ENCODE measurements at places on chromosomes 2 and 18. TPM values are rescaled to one million over a fixed set of nuclear protein-coding genes. Genes with fewer than 3 reads are reported as not detected.

Gene MOGAT1
- total RNA-seq = 0.94 TPM

Gene LAMA1
- 47.6 TPM for total RNA-seq

Gene EVX2
- 0.03 TPM for total RNA-seq

Gene CFAP221
- total RNA-seq = 0.23 TPM

Gene STPG4
- 0.28 TPM for total RNA-seq

Gene FAM228A
- 0.12 TPM for total RNA-seq

Gene SLC1A4
- total RNA-seq = 2.7 TPM

Gene BCS1L
- total RNA-seq = 16.9 TPM

Gene LYPD6B
- 1.7 TPM for total RNA-seq

Gene CUL3
- total RNA-seq = 99.5 TPM

Data from GM23338 (cell line).